Right lobe of liver (tissue), 6 donors: ENCODE measurements at places on chromosomes 2 and 18.

DNA sequence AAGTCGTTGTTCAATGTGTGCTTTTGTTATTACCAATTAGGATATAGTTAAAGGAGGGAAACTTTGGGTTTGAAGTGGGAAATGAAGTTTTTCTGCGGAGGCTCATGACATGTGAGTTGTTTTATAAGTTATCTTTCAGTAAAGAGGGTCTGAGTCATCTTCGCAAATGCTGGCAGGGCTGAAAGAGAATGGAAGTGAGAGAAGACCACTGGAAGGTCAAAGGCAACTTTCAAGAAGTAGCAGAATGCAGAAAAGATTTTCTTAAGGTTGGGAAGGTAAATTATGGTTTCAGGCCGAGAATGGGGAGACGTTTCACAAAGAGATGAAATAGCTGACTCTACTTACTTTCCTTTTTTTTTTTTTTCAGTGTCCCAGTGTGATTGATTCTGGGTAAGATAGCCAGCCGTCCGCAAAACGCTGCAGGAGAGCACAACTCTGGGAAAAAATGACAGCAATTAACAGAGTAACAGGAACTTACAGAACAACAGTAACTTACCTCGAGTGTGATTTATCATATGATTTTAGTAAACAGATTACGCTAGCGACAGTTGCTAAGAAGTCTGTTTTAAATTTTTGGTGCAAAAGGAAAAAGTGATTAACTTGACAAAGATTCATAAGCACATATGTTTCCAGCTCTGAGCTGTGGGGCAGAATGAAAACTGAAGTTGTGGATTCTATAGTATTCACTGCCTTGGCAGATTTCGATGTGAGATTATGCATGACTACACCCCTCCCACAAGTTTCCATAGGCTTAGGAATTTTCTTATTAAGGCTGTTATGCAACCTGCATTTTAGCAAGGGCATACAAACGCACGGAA, 46.8 kb upstream of the ACTR3 start:
- DNase-seq: no peak

- no peak for DNase-seq
These were observed 56.1 kb upstream of the RNF152 start for GRCh38 chr18:61948846-61949438.

DNA sequence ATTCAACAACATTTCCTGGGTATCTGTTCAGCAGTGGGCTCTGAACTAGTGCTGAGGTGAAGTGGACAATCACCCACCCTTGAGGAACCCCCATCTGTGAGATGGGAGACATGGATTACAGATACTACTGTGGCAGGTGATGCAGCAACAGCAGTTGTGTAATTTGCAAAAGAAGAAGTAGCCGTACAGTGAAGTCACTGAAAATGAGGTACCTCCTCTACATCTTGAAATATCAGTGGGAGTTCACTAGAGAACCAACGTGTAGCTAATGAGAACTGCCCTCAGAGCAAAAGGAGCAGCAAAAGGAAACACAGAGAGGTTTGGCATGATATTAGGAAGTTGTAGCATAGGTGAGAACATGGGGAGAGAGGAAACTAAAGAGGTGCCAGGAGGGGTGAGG, 41.3 kb downstream of the VSNL1 start:
- DNase-seq: no peak

DNA sequence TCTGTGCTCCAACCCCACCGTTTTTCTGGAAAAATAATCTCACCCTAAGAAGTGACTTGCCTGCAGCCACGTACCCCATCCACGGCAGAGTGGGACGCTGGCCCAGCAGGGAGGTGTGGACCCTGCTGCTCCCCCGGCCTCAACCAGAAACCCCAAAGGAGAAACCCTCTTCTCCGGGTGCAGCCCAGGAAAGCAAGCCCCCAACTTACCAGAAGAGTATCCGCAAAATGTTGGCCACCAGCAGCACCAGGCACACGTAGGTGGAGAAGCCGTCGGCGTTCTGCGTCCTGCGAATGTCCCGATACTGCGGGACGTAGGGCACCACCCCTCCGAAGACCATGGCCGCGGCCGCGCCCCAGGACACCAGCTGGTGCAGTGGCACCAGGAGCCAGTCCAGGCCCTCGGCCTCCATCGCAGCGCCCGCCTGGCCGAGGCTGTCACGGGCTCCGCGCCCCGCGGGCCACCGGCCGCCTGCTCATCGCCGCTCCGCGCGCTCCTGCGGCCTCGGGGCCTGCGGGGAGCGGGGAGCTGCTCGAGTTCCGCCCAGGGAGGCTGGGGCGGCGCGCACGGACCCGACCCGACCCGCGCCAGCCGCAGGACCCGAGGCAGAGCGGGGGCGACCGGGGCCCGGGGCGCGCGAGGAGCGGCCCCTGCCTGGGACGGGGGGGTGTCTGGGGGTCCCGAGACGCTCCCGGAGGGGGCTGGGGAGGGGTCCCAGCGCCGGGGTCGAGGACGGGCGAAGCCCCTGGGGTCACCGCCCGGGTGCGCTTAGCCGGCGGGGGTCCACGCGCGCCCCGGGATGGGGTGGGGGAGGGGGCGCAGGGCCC, 725 bp downstream of the SLC66A2 start:
- DNase-seq: peak; percentile 59
